Posterior vena cava (tissue), 2 donors: ENCODE measurements at places on chromosomes 11 and 22.

DNA sequence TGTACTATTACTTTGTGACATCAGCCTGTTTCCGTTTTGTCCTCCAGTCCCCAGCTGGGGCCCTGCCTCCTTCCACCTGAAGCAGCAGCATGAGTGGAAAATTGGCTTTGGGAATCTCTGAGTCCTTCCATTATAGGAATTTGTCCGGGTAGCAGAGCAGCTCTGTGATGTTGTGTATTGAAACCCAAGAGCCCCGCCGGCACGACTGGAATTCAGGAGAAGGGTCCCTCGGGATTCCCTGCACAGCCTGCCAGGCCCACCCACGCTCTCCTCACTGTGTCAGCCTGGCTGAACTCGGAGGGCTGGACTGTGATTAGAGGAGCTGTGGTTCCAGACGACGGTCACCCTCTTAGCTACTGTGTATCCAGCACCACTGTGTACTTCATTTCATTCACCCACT lies 18.8 kb upstream of the TSPAN18 start:
- no peak for DNase-seq

DNA sequence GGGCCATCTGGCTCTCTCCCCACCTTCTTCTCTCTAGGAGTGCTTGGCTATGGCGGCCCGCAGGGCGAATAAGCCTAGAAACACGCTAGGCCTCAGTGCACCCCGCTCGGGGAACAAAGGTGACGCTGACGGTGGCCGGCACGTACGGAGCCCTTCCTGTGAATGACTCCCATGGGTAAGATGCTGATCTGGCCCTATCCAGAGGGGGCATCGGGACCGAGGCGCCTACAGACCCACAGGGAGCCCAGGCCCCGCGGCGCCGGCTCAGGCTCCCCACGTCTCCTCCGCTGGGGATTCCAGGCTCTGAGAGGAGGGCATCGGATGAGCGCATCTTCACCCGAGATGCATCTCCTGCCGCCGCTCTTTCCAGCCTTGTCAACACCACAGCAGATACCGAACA lies 31.4 kb upstream of the TESMIN start:
- no peak for DNase-seq

DNA sequence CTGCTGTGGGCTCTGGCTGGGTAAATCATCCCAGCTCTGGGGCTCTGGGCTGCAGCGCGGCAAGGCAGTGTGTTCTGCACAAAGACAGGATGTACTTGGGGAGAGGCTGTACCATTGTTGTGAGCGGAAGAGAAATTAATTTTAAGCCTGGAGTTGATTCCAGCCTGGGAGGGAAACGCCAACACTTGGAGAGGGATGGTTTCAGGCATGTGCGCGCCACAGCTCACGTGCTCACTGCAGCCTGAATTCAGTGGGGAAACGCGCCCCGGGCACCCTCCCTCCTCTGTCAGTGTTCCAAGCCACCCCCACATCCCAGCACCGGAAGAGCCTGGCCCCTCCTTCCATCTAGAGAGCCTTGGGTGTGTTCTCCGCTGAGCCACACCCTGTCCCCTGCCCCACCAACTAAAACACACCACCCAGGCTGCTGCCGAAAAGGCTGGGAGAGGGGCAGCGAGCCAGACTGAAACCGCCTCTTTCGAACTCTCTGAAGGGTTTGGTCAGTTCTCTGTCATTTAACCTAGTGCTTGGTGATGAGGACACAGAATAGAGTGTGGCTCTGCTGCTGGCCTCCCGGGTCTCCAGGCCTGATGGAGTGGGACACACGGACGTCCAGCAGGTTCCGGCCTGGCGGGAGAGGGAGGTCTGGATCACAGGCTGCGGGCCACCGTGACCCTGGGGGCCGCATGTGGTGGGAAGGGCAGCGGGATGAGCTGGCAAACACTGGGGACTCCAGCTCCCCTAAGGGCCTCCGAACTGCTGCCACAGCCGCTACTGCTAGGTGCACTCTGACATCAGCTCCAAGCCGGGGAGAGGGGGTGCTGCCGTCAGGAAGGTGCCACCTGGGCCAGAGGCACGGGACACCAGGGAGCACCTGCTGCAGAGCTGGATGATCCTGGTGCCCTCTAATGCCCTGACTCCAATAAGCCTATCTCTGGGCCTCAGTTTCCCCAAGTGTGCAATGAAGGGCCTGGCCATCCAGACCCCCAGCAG lies 230.8 kb downstream of the CTTN start:
- DNase-seq = no peak

DNA sequence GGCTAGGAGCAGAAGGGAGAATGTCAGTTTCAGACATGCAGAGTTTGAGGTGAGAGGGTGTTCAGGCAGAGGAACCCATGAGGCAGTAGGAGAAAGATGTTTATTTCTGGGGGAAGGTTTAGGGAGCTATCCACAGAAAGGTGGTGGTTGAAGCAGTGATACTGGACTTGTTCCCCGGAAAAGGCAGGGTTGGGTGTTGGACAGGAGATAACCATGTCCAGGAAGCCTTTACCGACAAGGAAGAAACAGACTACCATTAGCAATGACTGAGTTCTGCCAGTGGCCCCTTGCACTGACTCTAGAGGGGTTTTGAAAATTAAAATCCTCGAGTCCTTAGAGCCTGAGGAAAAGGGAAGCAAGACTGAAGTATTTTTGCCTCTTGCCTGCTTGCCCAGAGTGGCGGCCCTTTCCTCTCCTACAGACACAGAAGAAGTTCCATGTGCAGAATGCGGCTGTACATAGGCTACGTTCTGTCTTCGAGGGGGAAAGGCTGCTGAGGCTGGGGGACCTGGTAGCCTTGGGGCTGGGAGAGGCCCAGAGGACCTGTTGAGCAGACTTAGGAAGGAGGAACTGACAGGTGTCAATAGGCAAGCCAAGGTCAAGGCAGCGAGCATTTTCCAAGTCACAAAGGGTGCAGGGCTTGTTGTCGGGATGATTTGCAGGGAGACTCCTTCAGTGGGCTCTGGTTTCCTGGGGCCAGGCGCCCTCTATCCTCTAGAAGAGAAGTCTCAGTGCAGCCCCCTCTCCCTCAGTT lies 146.7 kb downstream of the LDLRAD3 start:
- no peak for DNase-seq
